Thymus (tissue), 14 donors: ENCODE measurements at places on chromosomes 13 and 19. TPM values are rescaled to one million over a fixed set of nuclear protein-coding genes. Genes with fewer than 3 reads are reported as not detected.

DNA sequence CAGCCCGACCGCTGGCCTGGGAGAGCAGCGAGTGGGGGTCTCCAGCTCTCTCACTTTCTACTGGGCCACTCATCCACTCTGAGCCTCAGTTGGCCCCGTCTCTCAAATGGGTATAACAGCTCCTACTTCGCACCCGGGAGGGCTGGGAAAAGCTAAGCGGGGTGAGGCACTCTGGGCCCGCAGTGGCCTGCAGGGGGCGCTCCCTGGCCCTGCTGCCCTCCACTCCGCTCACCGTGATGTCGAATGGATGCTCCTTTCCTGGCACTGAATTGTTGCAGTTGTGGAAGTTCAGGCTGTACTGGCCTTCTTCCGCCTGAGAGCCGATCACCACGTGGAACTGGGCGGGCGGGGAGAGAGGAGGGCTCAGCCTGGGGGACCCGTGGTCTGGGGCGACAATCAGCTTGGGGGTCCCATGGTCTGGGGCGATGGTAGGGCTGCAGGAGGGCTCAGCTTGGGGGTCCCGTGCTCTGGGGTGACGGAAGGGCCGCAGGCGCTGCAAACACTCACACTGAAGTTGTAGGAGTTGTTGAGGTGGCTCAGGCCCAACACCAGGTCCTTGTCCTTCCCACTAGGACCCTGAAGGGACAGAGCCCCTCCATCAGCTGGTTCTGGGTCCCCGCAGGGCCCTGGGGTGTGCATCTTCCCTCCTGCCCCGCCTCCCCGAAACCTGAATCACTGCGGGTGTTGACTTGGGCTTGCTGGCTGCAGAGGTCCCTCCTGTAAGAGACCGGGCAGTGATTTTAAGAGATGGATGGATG, 3.9 kb downstream of the GPR108 start:
- no peaks in the 10 kb centered on the region for H3K27me3 ChIP-seq
- H3K36me3 ChIP-seq, result peaks cover 40% of the 10 kb centered on the region

DNA sequence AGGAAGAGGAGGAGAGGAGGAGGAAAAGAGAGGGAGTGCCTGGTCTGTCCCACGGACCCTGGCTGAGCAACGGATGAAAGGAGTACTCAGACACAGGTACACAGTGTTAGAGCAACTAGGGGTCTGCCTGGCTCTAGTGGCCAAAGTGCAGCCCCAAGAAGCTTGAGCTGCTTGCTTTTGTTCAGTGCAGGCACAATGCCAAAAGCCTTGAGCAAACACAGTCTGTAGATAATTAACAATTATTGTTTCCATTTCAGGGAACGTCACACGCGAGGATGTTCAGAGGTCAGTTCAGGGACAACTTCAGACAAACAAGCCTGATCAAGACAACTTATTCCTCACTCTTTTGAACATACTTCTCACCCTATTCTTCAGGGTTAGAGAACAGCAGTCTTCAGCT, 32.2 kb upstream of the ZNF726 start:
- no peak overlapping the region for H3K27ac ChIP-seq
- no peaks in the 10 kb centered on the region for H3K36me3 ChIP-seq
- H3K4me1 ChIP-seq, result no peaks in the 10 kb centered on the region
- DNase-seq, result no peak

- peak; percentile 18 for DNase-seq
- H3K36me3 ChIP-seq, result no peaks in the 10 kb centered on the region
- H3K4me1 ChIP-seq, result no peaks in the 10 kb centered on the region
Observed at GRCh38 chr19:30085394-30085793, 143.4 kb downstream of the URI1 start.

S1PR5 gene
- 4.2 TPM for polyA plus RNA-seq

ZNF253 gene
- polyA plus RNA-seq, result 9.3 TPM
